ENCODE measurements at places on chromosomes 6 and 20.

DNA sequence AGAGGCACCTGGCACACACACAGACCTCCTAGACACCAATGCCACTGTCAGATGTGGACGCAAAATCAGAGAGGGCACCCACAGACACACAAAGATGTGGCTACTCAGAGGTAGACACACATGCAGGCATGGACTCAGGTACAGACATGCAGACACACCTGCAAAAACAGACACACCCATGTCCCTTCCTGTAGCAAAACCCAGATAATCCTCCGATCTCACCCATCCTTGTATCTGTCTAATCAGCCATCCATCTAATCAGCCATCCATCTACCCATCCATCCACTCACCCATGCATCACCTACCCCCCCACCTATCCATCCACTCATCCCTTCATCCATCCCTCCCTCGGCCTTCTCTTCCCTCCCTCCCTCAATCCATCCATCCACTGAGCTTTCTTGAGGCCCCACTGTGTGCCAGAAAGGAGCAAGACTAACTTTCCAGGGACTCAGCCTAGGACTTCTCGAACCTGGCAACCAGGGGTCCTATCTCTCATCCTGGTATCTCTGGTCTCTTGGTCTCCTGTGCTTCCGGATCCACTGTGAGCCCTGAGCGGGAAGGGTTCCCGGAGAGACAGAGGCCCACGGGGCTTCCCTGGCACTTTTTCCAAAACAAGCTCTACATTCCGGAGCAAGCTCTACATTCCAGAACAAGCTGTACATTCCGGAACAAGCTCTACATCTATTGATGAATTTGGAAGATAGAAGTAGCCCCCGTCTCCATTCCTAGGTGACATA, 1.1 kb upstream of the TGM2 start:
- DNase-seq, result no peak

DNA sequence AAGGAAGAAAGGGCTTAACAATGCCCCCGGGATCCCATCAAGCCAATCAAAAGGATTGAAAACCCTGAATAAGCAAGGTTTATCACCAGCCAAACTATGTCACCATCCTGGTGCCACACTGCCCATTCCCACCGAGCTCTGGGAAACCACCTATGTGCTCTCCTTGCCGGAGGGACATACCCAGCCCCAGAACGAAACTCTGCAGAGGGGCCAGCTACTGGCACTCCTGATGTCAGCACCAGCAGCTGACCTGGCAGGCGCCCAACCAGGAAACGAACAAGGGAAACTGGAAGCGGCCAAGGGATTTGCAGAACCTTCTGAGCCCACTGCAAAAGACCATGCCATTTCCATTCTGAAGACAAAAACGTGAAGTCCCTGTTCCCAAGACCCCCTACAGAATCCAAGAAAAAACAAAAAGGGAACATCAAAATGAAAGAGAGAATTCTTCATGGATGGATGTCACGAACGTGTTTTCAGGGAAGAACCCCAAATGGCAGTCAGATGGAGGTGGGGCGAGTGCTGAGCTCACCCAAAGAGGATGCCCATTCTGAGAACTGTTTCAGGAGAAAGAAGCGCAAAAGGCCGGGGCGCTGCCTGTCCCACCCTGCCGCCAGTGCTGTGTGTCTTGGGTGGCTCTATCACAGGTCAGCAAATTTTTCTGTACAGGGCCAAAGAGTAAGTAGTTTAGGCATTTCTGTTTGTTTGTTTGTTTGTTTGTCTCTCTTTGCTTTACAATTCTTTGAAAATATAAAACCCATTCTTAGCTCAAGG, 305.2 kb downstream of the ESR1 start:
- no peak for DNase-seq

GRCh38 chr6:117676577-117677218, 1.4 kb downstream of the NUS1 start:
- DNase-seq, result no peak

DNA sequence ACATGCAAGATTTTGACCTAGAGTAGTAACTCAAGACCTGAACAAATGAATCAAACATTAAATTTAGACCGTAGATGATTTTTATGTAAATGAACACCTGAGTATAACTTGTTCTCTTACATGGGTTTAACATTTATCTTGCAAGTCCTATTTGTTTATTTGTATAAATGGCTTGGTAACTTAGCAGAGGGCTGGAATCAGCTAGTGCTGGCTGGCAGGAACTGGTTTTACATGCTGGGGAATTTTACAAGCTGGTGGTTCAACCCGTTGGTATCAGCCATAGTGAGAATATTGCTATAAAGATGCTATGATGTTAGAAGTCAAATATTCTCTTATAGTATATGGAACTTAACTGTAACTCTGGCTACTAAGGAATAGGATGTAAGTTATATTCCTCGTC, 8.9 kb downstream of the SLC22A2 start:
- no peak for DNase-seq

DNA sequence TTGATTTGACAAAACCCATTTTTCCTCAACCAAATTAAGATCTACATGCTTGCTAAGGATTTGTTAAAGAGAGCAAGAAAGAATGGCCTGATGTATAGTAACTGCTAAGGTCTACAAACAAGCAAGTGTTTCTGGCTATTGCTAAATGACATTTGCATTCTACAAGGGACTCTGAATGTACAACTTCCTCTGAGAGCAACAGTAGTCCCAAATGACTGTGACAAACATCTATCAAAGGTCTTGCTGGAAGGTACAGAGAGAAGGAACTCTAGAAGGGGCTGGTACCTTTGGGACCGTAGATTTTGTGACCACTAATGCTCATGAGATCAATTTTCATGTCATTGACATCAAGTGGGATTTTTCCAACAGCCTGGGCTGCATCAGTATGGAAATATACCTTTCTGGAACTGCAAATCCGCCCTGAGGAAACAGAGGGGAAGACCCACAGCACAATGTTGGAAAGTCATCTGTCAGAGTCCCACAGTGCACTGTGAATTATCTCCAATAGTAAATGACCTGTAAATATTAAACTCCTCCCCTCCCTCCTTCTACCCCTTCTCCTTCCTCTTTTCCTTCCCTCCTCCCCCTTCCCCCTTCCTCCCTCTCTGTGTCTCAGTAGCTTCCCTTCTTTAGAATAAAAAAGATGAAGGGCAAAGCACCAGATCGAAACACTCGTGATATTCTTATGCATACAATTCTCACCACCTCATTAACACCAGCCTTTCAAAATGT, 15.9 kb upstream of the CPNE1 start:
- DNase-seq, result no peak

- no peak for DNase-seq
Observed at GRCh38 chr6:14095437-14095836, 22.1 kb upstream of the CD83 start.
